ENCODE measurements at places on chromosomes 11 and 22. TPM values are rescaled to one million over a fixed set of nuclear protein-coding genes. Genes with fewer than 3 reads are reported as not detected.

- peak; percentile 81 for DNase-seq
- H3K4me3 ChIP-seq = peak overlapping the region; percentile 65
- H3K27ac ChIP-seq = no peak overlapping the region
- H3K27me3 ChIP-seq = peaks cover 67% of the 10 kb centered on the region
Measured at GRCh38 chr11:57482782-57483561, 22.6 kb downstream of the RTN4RL2 start.

GRCh38 chr11:63919267-63920125, 2.5 kb upstream of the RCOR2 start:
- H3K27me3 ChIP-seq = no peaks in the 10 kb centered on the region
- H3K4me1 ChIP-seq = peaks cover 35% of the 10 kb centered on the region
- peak overlapping the region; percentile 50 for H3K27ac ChIP-seq
- no peak for DNase-seq

DNA sequence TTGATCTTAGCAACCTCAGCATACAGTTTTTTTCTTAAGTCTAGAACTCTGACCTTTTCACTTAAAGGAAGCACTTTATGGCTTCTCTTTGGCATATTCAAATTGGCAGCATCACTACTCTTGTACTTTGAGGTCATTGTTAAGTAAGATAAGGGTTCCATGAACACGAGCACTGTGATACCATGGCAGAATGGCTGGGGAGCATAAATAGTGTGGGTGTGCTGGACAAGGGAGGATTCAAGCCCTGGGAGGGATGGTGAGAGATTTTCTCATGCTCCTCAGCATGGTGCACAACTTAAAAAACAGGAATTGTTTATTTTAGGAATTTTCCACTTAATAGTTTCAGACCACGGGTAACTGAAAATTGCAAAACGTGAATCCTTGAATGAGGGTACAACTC, 111.4 kb downstream of the ATXN10 start:
- peaks cover 11% of the 10 kb centered on the region for H3K36me3 ChIP-seq
- no peak for DNase-seq
- H3K27ac ChIP-seq = no peak overlapping the region
- H3K4me3 ChIP-seq = no peak overlapping the region

GRCh38 chr22:36086629-36087254, 58.1 kb upstream of the RBFOX2 start:
- H3K27ac ChIP-seq = no peak overlapping the region
- H3K36me3 ChIP-seq = no peaks in the 10 kb centered on the region
- no peak overlapping the region for H3K4me3 ChIP-seq
- DNase-seq = no peak

DNA sequence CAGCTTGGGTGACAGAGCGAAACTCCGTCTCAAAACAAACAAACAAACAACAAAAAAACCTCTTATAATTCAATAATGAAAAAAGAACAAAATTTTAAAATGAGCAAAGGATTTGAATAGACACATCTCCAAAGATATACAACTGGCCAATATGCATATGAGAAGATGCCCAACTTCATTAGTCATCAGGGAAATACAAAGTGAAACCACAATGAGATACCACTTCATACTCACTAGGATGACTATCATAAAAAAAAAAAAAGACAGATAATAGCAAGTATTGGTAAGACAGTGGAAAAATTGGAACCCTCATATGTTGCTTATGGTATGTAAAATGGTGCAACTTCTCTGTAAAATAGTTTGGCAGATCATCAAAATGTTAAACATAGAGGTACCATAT, 28.7 kb upstream of the BARX2 start:
- H3K27ac ChIP-seq = no peak overlapping the region
- H3K27me3 ChIP-seq = no peaks in the 10 kb centered on the region
- no peak for DNase-seq
- H3K4me3 ChIP-seq = no peak overlapping the region

DNA sequence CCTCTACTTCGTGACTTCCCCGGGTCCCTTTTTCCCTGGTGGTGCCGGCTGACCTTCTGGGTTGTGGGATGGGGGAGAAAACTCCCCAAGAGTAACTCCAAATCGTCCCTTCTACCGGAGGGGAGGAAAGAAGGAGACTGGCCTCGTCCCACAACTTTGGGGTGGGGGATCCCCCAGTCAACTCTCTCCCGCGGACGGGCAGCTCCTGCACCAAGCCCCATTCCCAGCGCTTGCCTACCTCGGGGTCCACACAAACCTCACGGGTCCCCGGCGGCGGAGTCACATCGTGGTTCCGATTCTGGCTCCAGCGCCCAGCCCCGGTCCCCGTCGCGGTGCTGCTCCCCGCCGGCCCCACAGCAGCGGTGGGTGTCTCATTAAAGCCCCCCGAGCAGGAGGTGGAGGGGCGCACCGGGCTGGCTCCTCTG, 317 bp downstream of the BDNF start:
- peaks cover 59% of the 10 kb centered on the region for H3K4me1 ChIP-seq
- peak overlapping the region; percentile 84 for H3K4me3 ChIP-seq
- H3K27ac ChIP-seq = peak overlapping the region; percentile 39
- DNase-seq = no peak
- H3K36me3 ChIP-seq = no peaks in the 10 kb centered on the region

GRCh38 chr11:32331792-32332191, 103.5 kb downstream of the WT1 start:
- no peaks in the 10 kb centered on the region for H3K36me3 ChIP-seq
- no peaks in the 10 kb centered on the region for H3K27me3 ChIP-seq
- no peak for DNase-seq
- peak overlapping the region; percentile 79 for H3K27ac ChIP-seq
- H3K4me1 ChIP-seq = peaks cover 55% of the 10 kb centered on the region
- H3K4me3 ChIP-seq = no peak overlapping the region

DNA sequence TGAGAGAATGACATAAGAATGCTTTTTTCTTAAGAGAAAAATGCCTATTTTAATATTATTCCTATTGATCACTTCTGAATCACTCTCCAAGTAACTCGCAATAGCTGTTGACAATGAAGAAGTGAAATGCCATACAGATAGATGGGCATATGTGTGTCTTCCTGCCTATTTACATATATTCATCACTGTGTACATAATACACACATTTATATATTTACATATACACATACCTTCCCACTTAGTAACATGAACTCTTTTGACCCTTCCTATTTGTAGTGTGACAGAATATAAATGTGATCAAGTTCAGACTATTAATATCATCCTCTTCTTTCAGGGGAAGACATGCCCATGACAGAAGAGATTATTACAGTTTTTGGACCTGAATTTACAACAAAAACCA, 756.7 kb downstream of the DLG2 start:
- H3K4me3 ChIP-seq = no peak overlapping the region
- H3K36me3 ChIP-seq = no peaks in the 10 kb centered on the region
- H3K27ac ChIP-seq = no peak overlapping the region
- no peak for DNase-seq
- peaks cover 10% of the 10 kb centered on the region for H3K4me1 ChIP-seq

DNA sequence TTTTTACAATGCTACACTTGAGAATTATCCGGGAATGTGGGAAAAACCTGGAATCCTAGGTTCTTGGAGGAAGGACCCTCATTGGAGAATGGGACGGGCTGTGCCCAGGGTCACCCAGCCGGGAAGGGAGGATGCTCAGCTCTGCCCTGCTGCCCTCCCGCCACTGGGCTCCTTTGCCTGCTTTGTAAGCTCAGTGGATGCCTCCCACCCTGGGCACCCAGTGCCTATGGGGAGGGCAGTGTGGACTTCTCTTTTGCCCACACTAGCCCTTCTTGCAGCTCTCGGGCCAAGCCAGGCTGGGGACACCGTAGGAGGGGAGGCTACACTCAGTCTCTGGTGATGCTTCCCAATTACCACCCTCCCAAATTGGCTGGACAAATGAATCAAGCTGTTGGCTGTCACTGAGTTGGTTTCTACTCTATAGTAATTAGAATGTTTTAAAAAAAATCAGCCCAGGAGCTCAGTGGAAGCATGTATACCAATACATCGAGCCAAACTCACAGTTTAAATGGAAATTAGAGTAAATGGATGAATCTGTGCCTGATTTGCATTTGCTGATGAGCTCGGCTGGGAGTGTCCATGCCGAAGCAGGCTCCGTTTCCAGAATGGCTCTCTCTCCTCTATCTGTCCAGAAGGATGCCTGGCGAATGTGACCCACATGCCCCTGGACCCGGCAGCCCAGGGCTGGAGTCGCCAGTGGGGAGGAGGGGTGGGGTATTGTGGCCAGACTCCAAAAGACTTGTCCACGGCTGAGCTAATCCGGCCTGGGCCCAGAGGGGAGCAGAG, 317.0 kb downstream of the CTTN start:
- H3K36me3 ChIP-seq = no peaks in the 10 kb centered on the region
- no peak overlapping the region for H3K4me3 ChIP-seq
- peaks cover 22% of the 10 kb centered on the region for H3K4me1 ChIP-seq
- peaks cover 7% of the 10 kb centered on the region for H3K27me3 ChIP-seq
- no peak for DNase-seq

GRCh38 chr11:20310137-20310536, 53.4 kb upstream of the HTATIP2 start:
- peaks cover 5% of the 10 kb centered on the region for H3K4me1 ChIP-seq
- no peak for DNase-seq
- no peaks in the 10 kb centered on the region for H3K36me3 ChIP-seq
- no peak overlapping the region for H3K27ac ChIP-seq
- no peak overlapping the region for H3K4me3 ChIP-seq

GRCh38 chr11:8096575-8096974, 15.6 kb downstream of the TUB start:
- H3K27me3 ChIP-seq = no peaks in the 10 kb centered on the region
- no peak overlapping the region for H3K4me3 ChIP-seq
- H3K4me1 ChIP-seq = peaks cover 8% of the 10 kb centered on the region
- DNase-seq = peak; percentile 20
- H3K27ac ChIP-seq = no peak overlapping the region
- H3K36me3 ChIP-seq = peaks cover 17% of the 10 kb centered on the region

GRCh38 chr11:111879637-111879960, 258 bp downstream of the CFAP68 start:
- peaks cover 12% of the 10 kb centered on the region for H3K4me1 ChIP-seq
- H3K27me3 ChIP-seq = no peaks in the 10 kb centered on the region
- H3K36me3 ChIP-seq = peaks cover 8% of the 10 kb centered on the region
- peak overlapping the region; percentile 100 for H3K27ac ChIP-seq
- H3K4me3 ChIP-seq = peak overlapping the region; percentile 90

DNA sequence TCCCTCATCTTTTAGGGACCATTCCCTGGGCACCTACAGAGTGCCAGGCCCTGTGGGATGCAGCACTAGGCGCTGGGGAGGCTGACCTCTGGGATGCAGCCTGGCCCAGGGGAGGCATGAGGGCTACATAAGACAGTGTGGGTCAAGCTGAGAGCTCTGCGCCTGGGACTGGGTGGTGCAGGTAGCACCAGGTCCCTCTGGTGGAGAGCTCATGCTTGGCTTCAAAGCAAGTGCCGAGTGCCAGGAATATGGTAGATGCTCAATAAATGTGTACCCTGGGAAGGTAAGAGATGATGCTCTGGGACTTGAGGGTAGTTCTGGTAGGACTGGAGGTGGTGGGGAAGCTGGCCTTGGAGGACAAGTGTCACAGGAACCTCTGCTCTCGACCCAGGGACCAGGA, 2.0 kb upstream of the MPPED1 start:
- H3K27ac ChIP-seq = no peak overlapping the region
- peaks cover 2% of the 10 kb centered on the region for H3K4me1 ChIP-seq
- no peak overlapping the region for H3K4me3 ChIP-seq
- H3K27me3 ChIP-seq = peaks cover 68% of the 10 kb centered on the region
- DNase-seq = no peak

DNA sequence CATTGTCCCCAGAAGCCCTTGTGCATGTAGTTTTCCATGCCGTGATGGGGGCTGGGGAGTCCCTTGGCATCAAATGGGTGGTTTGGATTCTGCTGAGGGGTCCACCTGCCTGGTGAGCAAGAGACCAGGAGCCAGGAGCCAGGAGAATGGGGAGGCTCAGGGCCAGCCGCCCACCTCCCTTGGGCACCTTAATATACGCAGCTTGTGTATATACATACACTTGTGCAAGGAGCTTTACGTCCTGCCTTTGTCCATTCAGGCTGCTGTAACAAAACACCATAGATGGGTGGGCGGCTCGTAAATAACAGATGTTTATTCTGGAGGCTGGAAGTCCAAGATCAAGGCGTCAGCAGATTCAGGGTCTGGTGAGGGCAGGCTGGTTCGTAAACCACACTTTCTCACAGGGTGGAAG, 62.5 kb downstream of the SMIM38 start:
- H3K27me3 ChIP-seq = peaks cover 13% of the 10 kb centered on the region
- no peak overlapping the region for H3K4me3 ChIP-seq
- H3K36me3 ChIP-seq = no peaks in the 10 kb centered on the region
- peak; percentile 22 for DNase-seq
- H3K27ac ChIP-seq = no peak overlapping the region

- no peak overlapping the region for H3K4me3 ChIP-seq
Measured at GRCh38 chr11:70394211-70394950, 3.9 kb upstream of the CTTN start.

DNA sequence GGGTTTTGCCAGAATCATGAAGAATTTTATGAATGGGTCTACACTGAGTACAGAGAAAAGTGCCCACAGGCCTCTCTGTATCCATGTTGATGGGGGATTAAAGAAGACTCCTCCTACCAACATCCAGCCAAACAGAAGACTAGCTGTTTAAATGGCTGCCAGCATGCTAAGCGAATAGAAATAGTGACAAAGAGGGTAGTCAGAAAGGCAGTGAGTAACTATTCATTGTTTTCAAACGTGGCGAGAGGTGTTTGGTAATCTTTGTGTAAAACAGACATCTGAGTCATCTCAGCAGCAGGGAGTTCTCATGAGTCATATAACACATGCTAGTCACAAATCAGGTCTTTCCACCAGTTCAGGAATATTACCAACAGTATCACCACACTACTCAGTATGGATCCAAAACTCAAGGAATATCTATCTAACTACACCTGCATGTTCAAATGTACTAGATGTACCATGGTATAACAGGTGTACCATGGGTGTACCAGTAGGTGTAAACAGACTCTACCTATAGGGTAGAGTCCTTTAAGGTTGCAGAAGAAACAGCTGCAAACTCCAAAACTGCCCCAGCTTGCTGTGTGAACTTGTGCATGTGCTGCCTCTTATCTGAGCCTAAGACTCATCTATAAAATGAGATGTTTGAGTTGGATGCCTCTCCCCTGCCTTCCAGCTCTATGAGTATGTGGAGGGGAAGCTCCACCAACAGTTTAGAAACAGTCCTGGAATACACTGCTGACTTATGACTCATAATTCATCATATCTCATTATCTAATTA, 82.0 kb downstream of the SLC1A2 start:
- DNase-seq = no peak
- no peak overlapping the region for H3K27ac ChIP-seq
- no peaks in the 10 kb centered on the region for H3K4me1 ChIP-seq
- H3K4me3 ChIP-seq = no peak overlapping the region

DNA sequence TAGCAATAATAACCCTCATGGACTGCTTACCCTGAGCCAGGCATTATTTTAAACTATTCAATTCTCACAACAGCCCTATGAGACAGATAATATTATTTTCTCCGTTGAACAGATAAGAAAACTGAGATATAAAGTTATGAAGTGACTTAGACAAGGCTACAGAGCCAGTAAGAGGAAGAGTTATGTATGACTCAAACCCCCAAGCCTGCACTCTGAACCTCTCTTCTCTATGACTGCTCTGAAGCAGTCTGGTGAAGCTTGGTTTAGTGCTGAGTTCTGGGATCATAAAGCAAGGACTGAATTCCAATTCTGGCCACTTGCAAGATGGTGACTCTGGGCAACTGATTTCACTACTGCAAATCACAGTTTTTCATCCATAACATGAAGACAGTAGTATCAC, 34.5 kb downstream of the TNKS1BP1 start:
- no peak overlapping the region for H3K4me3 ChIP-seq
- no peak overlapping the region for H3K27ac ChIP-seq
- DNase-seq = no peak
- no peaks in the 10 kb centered on the region for H3K36me3 ChIP-seq
- peaks cover 46% of the 10 kb centered on the region for H3K4me1 ChIP-seq

Gene FAT3
- total RNA-seq = 35.1 TPM

Gene PNPLA5
- not detected for total RNA-seq

Gene ROBO4
- total RNA-seq = not detected

Gene TMPRSS5
- 2.3 TPM for total RNA-seq

Gene PLAAT3
- total RNA-seq = 0.89 TPM

Gene OR8B12
- total RNA-seq = not detected

Gene HORMAD2
- 0.47 TPM for total RNA-seq
